ENCODE measurements at places on chromosomes 12 and 14.
A peak's percentile ranks its signal among the peaks of the same experiment; 100 is the strongest.

GRCh38 chr12:40502322-40502721 lies 189.9 kb upstream of the CNTN1 start:
- DNase-seq: no peak

- DNase-seq: no peak
Measured at GRCh38 chr14:104318558-104319490, 180.4 kb downstream of the KIF26A start.

GRCh38 chr12:38628288-38628687 lies 277.1 kb downstream of the CPNE8 start:
- no peak for DNase-seq

DNA sequence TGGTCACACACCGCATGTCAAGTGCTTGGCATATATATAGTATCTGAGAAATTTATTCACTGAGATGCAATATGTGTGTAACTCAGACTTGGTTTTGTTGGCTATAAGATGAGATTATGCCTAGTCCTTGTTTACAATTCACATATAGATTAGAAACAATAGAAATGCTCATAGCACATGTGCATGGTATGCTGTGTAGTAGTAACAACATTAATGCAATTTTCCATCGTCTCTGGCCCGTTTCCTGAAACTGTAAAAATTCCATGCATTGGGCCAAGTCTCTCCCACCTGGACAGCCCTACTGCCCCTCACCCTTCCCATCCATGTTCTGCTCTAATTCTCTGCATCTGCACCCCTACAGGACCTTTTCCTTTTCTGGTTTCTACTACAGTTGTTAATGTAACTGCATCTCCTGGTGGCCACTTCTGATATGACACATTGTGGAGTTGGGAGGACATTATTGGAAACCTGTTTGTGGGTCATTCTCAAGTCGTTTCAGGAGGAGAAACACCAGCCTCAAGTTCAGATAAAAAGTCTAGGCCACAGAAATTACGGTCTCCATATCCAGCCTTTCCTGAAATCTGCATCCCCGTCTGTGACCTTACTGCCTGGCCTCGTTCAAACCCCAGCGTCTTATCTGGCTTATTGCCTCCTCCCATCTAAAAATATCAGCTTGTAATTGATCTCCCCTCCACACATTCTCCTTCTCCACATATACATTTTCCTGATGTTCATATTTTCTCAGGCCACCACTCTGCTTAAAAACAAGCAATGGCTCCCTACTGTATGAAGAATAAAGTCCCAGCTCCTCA lies 37.5 kb downstream of the EMP1 start:
- peak; percentile 70 for DNase-seq

- DNase-seq: no peak
Measured at GRCh38 chr12:5776091-5776490, 169.0 kb downstream of the ANO2 start.

DNA sequence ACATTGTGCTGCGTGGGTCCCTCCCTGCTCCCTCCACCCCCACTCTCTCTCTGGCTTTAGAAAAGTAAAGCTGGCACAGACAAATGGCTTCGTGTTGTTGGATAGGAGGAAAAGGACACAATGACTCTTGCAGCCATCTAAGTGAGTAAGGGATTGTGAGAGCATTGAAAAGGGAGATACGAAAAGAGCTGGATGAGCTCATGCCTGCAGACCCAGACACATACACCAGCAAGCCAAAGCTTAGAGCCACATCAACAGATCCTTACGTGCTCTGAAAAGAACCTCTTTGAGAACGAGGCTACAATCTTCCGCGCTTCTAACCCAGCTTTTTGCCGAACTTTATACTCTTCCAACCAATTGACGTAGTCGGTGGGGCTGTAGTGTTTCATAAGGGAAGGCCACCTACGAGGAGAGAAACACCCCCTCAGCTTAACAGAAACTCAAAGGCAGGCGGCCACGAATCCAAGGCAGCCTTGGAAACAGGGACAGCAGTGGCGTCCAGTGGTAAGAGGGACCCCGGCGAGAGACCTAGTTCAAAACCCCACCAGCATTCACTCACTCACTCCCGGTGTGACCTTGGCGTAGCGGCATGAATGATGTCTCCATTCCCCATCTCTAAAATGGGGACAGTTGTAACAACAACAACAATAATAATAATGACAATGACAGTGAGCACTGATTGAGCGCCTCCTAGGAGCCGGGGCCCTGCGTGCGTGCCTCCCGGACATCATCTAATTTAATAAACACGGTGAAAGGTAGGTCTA lies 1.1 kb downstream of the FBXO21 start:
- no peak for DNase-seq

DNA sequence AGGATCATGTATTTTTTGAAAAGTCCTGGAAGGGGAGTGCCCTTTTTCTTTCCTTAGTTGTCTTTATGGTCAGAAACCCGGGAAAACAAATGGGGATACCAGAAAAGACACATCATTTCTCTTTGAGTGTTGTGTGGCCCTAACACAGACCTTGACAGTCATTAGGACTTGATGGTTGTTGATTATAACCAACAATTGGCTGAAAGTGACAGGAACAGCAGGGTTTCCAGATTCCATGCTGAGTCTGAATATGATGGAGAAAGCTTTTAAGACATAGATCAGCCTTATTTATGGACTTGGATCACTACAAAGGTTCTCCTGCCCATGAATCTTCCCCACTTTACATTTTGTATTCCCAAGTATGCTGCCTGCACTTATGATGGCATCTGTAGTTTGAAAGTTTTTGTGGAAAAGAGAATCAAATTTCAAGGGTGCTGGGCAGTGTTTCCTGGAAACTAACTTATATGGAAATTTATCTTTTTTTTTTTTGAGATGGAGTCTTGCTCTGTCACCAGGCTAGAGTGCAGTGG lies 30.4 kb downstream of the POLR3B start:
- no peak for DNase-seq

- DNase-seq: no peak
Measured at GRCh38 chr14:34951286-34951685, 31.5 kb upstream of the SRP54 start.

- DNase-seq: no peak
Measured at GRCh38 chr12:6827982-6828780, at the start of gene P3H3. Gene P3H3, plus strand, starts transcription at chr12:6828407. Its CDS starts 34 bp downstream, at chr12:6828441.

- no peak for DNase-seq
Measured at GRCh38 chr12:117388951-117389446, 27.6 kb upstream of the NOS1 start.

Measured in Calu3 (cell line).